ENCODE measurements at places on chromosomes 2 and 18. TPM values are rescaled to one million over a fixed set of nuclear protein-coding genes. Genes with fewer than 3 reads are reported as not detected.

GRCh38 chr18:26336572-26336971, 110.3 kb downstream of the TAF4B start:
- DNase-seq: no peak

The TMEM182 gene
- total RNA-seq: 2.8 TPM

GRCh38 chr2:168705534-168706470, 96.6 kb upstream of the NOSTRIN start:
- no peak for DNase-seq

The SNRNP27 gene
- total RNA-seq: 54.8 TPM

The SRD5A2 gene
- not detected for total RNA-seq

GRCh38 chr18:12299862-12300261, 8.2 kb upstream of the TUBB6 start:
- DNase-seq: no peak

The KYNU gene
- 4.5 TPM for total RNA-seq

- DNase-seq: no peak
These were observed 59.5 kb upstream of the CCDC195 start for GRCh38 chr2:224775647-224776046.

Data from esophagus muscularis mucosa (tissue), 4 donors.